KBM-7 (cell line): ENCODE measurements at places on chromosomes 2 and 18.

- DNase-seq: no peak
Measured at GRCh38 chr2:148541792-148542191, 102.8 kb upstream of the EPC2 start.

- DNase-seq: peak; percentile 63
Measured at GRCh38 chr2:143942486-143942885, 577.4 kb downstream of the ZEB2 start.

DNA sequence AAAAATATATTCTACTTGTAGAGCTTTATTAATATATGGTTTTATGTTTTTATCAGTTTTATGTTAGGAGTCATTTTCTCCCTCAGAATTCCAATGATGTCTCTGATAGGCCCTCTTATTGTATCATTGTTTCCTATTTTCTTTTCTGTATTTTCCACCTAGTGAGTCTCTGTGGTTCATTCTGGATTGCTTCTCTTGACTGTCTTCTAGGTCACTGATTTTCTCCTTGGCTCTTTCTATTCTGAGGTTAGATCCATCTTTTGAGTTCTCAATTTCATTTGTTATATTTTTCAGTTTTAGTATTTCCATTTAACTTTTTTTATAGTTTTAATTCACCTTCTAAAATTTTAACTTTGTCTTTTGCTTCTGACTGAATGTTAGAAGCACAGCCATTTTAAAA is 37.6 kb downstream of the EIF5B start:
- no peak for DNase-seq

DNA sequence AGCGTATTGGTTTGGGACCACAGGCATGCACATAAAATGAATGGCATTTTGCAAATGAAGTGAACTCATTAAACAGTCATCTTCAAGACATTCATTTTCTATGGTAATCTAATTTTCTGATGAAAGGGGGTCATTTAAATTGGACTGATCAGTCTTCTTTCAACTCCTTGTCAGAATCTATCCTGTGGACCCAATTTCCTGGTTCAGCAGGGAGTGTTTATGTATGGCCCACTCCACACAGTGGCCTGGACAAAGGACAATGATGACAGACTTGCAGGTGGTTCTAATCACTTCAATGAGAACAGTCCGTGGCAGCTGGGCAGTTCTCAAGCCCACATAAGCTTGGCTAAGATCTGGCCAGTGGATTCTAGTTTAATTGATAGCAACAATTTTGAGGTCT is 448.1 kb downstream of the DCDC2C start:
- no peak for DNase-seq

GRCh38 chr18:79457652-79458051 is 61.9 kb downstream of the NFATC1 start:
- no peak for DNase-seq
